ENCODE measurements at places on chromosomes 3 and 15.

GRCh38 chr3:147119346-147119745, 287.0 kb downstream of the ZIC4 start:
- DNase-seq, result no peak

- no peak for DNase-seq
These were observed 219.7 kb downstream of the WNT5A start for GRCh38 chr3:55267206-55267930.

DNA sequence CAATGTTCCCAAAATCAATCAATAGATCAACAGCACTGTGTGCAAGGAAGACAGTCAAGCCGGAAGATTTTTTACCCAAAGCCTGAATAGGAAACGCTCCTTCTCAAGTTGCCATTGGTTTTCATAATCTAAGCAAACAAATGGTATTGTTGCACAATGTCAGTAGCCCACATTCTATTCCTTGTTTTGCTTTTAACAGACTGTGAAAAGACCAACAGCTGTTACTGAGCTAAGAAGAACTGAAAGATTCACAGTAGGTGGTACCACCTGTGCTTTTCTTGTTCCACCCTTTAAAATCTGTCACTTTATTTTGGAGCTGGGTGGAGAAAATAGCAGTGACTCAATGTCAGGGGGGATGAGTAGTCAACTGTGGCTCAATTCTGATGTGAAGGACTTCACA, 357.5 kb upstream of the CADM2 start:
- DNase-seq, result no peak

DNA sequence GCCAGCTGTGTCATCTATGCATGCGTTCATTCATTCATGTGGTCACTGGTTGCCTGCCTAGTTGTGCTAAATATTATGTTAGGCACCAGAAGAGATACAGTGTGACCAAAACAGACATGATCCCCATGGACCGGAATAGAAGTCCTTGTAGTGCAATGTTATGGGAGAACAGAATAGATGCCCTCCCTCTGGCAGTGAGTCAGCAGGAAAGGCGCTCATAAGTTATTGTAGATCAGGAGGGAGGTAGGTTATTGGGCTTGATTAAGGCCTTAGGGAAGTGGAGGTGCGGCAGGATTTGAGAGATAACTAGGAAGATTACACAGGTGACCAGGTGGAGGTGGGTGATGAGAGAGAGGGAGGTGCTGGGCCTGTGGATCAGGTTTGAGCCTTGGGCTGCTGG, 5.2 kb downstream of the MCTP2 start:
- DNase-seq, result no peak

DNA sequence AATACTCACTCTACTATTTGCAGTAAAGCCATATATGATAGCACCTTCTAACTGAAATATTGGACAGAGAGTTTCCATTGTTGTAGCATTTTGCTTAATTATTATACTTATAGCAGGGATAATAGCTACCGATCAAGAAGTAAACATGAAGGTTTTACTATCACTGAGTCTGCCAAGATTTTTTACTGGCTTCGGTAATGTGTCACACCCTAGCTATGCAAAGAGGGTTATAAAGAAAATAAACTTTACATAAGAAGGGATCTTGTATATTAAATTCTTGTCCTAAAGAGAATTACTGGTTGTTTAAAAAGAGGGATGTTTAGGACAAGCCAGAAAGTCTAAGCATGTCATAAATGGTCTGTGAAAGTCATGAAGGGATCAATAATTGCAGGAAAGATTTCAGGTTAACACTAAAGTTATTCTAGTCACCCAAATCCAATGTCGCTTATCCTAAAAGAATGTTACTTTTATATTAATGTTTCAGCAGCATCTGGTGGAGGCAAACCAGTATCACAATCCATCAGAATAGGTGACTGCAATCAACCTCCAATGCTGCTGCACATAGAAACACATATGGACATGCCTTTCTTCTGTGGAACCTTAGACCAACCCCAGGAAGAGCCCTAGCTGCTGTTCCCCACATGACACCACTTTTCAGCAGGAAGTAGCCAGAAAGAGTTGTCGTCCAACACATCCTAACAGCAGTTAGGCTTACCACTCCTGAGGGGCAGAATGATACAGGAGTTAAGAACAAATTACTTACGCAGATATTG, 62.7 kb upstream of the GK5 start:
- no peak for DNase-seq

Data from CD4-positive, alpha-beta T cell treated with Interleukin-2 at 100 ng/mL for 4 hours (primary cell).